Suppressor macrophage treated with lipopolysaccharide for 1 hour (primary cell): ENCODE measurements at places on chromosomes 16 and 17.
A peak's percentile ranks its signal among the peaks of the same experiment; 100 is the strongest.

DNA sequence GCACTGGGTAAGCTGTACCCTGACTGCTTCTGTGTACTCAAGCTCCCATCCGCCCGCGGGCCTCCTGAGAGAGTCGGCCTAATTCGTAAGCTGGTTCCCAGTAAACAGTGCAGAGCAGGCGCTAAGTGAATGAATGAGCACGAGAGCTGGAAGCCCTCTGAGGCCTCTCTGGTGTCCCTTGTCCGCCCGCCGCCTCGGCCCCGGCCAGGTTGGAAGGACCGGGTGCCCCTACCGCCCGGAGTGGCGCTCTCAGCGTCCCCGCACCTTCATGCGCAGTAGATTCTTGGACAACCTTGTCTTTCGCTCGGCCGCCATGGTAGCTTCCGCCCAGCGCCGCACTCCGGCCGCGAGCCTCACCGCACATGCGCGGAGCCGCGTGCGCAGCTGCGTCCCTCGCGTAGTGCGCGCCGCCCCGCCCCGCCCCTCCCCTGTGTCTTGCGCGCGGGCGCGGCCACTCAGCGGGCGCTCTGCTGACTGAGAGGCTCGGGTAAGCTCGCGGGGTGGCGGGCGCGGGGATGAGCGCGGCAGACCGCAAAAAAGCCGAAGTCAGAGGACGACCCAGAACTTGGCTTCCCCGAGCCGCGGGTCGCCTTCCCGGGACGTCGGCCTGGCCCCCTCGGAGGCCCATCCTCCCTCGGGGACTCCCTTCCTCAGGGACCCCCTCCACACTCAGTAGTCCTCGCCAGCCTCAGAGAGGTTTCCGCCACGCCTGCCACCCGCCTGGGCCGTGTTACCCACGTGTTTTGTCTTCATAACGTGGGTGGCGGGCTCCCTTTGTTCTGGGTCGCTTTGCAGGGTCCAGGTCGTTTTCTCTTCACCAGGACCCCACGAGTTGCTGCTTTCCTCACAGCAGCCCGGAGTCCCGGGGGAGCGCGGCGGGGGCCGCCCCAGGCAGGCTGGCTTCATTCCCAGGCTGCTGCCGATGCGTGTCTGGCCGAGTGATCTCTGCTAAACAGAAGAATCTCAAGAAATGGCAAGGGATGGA is at the start of gene MPHOSPH6:
MPHOSPH6 (minus strand) TSS at position 364 of the 985 bp plus-strand sequence; CDS start at position 315, 49 bp downstream.
- DNase-seq = peak; percentile 98

DNA sequence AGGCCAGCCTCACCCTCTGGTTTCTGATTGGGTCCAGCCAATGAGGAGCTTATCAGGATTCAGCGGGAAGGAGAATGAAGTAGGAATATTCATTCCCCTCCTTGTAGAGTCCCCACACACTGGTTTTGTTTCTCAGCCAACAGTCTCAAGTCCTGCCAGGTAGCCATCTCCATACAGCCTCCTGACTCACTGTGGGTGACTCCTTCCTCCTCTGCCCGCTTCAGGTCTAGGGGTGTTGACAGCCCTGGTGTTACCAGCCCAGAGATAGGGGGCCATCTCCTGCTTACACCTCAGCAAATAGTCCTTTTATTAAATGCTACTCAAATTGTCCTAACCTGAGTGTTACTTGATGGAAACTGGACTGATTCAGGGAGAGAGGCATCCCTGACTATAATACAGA is 4.0 kb upstream of the MFAP4 start:
- no peak for DNase-seq

DNA sequence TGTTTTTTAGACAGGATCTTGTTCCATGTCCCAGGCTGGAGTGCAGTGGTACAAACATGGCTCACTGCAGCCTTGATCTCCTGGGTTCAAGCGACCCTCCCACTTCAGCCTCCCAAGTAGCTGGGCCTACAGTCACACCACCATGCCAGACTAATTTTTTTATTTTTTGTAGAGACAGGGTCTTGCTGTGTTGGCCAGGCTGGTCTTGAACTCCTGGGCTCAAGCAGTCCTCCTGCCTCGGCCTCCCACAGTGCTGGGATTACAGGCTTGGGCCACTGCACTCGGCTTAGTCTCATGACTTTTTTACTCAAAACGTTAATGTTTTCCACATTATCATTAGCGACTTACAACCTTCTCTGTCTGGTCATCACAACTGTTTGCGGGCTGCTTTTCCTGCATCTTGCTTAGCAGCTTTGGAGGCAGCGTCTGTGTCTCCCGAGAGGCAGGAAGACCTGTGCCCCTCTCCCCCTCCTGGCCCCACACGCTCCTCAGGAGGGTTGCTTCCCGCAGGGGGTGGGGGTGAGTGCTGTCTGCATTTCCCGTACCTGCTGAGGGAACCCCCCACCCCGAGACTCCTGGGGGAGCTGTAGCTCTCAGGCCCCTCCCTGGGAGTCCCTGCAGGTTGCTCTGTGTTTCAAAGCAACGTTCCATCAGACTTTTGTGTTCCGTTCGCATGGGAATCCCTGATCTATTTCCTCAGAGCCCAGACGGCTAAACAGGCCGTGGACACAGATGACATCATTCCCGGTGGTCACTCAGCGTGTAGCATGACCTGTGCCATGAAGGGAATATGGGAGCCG is 52.6 kb downstream of the PGS1 start:
- no peak for DNase-seq

GRCh38 chr16:57551057-57551456 is 8.6 kb downstream of the ADGRG5 start:
- DNase-seq = no peak

DNA sequence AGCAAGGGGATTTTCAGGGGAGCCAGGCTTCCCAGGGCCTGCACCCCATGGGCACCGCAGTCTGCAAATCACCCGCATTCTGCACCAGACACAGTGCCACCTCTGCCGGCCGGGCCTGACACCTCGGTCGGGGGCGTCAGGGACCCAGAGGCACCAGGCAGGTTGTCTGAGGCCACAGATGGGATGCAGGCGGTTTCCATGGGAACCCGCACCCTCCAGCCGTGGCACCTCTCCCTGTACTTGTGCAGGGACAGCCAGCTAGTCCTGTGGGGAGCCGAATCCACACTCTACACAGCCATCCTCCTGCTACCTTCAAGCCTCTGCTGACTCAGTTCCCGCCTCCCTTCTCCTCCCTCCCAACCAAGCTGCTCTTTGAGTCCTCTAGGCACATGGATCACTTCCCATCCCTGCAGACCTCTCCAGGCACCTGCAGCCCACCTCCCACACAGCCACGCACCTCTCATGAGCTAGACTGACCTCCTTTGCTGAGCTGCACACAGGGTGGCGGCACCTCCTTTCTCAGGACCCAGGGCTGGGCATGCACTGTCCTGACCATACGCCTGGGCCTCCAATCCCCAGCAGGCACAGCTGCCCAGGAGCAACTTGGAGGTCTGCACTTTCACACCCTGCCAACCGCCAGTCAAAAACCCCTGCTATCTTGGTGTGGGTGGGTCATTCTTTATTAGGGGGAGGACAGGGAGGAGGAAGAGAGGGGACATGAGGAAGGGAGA is 119.5 kb downstream of the C16orf78 start:
- no peak for DNase-seq
